ENCODE measurements at places on chromosomes 6 and 20.

DNA sequence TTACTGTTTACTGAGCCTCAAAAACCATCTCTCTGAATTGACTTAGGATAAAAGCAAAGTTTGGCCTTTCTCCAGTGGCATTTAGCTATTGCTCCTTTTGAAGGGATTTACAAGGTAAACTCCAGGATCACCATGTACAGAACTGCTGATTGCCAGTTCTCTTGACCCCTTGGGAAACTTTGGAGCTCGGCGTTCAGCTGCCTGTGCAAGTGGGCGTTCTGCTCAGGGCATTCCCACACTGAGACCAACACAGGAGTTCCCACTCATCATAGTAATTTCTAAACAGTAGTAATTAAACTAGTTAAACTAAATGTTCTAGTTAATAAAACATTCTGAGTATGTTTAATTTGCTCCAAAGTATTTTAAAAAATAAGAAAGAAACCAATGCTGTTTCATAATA is 14.9 kb downstream of the KCNQ5 start:
- no peak for DNase-seq

DNA sequence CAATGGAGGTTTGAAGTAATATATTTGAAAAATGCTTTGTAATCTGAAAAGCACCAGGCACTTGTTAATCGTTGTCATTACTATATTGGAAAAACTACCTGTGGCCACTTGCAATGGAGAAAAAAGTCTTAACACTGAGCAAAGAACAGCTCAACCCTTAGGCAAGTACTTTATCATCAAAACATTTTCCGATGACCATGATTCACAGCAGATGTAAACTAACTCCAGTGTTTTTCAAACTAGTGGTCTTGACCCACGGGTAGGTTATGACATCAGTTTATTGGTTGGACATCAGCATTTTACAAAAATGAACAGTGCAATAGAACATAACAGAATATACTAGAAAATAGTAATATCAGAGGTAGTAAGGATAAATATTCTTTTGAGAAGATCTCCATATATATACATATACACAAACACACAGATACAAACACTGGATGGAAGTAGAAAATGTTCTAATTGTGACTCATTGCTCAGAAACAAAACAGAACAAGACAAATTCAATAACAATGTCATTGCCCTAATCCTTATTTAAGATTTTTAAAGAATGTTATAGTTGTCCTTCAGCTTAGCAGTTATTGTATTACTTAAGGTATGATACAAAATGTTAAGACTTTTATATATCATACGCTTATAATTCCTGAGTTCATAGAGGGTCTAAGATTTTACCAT is 123.0 kb downstream of the PLCB1 start:
- DNase-seq, result no peak

- no peak for DNase-seq
Observed at GRCh38 chr6:71206089-71206488, 82.5 kb upstream of the OGFRL1 start.

DNA sequence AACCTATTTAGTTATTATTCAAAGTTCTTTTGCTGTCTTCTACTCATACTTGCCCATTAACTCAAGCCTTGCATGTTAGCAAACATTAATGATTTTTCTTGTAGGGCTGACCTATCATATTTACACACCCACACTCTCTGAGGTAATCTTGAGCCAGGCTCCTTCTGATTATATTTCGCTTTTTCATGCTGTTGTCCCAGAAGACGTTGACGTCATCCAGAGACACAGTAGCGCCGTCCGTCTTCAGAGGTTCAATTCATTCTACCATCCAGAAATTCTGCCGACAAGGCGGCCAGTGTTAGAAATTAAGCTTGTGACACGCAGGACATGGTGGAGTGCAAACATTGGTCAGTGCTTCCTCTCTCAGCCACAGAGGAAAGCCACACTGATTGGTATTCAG is 584.7 kb downstream of the BMP2 start:
- DNase-seq, result no peak

DNA sequence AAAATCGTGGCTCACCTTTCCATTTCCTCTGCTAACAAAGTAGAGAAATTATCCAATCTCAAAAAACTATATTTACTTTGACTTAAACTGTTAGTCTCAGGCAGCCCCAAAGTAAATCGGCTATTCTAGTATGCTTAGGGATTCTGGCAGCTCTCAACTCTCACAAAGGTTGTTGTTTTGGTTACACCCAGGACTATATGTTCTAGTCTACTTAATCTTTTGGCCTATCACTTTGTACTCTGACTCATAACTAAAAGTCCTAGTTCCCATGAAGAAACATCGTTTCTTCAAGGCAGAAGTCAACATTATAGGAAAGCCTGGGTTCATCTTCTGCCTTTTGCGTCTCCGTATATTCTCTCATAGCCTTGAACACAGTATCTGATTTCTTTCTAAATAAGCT is 42.3 kb downstream of the MYLK4 start:
- DNase-seq, result no peak

- DNase-seq, result no peak
Observed at GRCh38 chr6:76347539-76347938, 275.1 kb upstream of the IMPG1 start.

DNA sequence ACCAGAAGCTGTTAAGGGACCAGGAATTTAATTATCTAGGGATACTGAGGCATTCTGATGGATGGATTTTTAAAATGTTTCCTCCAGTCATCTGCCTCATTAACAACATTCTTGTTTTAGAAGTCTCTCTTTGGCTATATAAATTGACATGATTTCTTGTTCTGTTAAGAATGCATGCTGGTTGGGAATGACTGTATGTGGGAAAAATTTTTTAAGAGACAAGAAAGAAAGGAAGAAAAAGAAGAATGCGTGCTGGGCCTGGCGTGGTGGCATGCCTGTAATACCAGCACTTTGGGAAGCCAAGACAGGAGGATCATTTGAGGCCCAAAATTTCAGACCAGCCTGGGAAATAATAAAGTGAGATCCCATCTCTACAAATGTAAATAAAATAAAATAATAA is 203.6 kb downstream of the GJA1 start:
- no peak for DNase-seq

DNA sequence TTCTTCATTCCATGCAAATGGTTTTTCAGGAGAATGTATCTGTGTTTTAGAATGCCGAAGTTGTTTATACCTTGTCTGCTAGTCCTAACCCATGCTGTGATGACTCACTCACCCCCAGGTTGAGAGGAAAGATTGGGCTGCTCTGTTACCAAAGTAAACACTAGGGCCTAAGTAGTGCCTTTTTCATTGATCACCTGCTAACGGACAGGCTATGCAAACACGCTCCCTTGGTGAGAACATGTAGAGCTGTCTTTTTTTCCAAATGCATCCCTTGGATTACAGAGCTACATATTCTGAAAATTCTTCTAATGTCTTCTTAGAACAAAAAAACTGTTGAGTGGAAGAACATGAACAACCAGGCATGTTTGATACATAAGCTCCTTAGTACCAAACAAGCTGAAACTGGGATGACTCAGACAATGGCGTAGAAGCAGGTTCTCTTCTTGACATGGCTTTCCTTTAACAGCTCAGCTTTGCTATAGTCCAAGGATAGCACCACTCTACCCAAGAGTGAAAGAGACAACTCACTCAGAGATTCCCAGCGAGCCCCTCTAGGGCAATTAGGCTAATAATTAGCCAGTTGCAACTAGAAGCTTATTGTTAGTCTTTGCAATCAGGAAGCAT is 20.5 kb downstream of the PERP start:
- DNase-seq, result no peak

All from stimulated activated CD4-positive, alpha-beta T cell treated with anti-CD3 and anti-CD28 coated beads, Interleukin-15, amount 100 ng/mL, for 1 hour (primary cell).